ENCODE measurements at places on chromosomes 5 and 9.
A peak's percentile ranks its signal among the peaks of the same experiment; 100 is the strongest.

- DNase-seq = peak; percentile 5
These were observed 32.6 kb downstream of the MAPK9 start for GRCh38 chr5:180259260-180259611.

DNA sequence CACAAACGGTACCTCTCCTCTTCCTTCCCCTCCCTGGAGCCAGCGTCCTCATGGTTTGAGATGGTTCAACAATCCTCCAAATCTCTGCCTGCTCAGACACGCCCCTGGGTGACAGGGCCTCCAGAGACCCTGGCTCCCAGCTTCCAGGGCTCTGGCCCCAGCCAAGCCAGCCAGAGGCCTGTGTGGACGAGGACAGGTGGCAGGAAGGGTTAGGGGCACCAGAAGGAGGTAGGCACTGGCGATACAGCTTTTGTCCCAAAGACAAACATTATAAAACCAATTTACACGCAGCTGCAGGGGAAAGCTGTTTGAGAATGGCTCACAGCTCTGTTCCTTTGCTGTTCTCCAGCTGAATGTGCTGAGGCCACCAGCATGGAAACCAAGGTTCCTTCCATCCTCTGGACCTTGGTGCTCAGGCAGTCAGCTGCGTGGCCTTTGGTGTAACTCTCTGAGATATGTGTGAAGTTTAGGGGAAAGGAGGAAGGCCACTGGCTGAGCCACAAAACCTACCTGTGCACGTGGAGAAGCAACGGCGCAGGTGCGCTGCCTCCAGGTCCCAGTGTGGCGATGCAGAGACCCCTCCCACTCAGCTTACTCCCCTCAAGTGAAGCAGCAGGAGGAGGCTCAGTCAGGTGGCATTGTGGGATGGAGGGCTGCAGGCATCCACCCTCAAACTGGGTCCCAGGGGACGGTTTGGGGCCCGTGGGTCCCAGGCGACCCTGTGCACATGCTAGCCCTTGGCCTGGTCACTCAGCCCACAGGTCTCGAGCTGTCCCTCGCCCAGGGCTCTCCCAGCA, 4.3 kb upstream of the QRFP start:
- DNase-seq = no peak

DNA sequence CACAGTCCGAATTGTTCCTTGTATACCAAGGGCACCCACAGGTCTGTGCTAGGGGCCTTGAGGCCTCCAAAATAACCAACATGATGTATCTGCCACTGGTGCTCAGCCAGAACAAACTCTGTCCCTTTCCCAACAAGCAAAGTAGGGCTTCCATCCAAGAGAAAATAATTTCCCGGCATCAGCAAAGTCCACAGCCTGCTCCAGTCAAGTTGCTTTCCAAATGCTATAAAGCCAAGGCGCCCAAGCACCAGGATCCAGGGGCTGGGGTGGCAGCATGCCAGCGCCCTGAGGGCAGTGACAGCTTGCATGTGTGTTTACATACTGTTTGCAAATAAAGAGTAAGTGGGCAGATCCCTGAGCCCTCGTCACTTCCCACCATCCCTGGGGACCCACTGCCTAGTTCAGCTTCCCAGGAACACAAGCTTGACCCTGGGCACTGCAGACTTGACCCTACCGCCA, 155.9 kb downstream of the ERCC6L2 start:
- DNase-seq = no peak

DNA sequence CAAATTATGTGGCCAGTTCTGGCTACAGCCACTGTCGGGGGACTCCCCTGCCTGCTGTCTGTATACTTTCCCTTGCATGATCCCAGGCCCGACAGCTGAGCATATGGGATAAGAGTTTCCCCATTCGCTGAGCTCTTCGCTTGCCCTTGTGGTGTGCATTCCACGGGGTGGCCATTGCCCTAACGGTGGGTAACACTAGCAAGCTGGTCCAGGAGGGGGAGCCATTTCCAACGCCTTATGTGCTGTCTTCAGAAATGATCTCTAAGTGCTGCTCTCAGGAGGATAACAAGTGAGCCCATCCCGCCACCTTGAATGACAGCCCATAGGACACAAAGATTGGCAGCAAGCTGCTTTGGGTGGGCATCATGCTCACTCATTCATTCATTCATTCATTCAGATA, 190.9 kb downstream of the FSTL4 start:
- DNase-seq = peak; percentile 39

GRCh38 chr5:109327570-109327969, 82.2 kb downstream of the PJA2 start:
- no peak for DNase-seq

- no peak for DNase-seq
These were observed 109.9 kb upstream of the CPEB4 start for GRCh38 chr5:173778152-173778782.

GRCh38 chr9:13478160-13478559, 198.7 kb upstream of the MPDZ start:
- DNase-seq = peak; percentile 17

DNA sequence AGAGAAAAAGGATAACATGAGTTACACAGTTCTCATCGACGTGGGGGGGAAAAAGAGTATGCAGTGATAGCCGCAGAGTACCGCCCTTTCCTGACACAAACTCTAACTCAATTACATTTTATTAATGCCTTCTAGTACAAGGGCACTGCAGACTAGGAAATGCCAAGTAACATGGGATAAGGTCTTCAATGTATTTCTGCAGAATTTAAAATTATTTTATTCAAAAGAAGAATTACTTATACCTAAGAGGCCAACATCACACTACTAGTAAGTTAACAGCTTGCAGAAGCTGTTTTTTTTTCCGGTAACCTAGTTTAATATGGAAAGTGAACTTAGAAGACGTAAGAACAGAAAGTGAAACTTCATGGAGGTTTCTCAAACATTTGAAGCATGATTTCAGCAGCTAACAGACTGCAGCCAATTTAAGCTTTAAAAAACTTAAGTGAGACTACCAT, 3.9 kb downstream of the SETX start:
- DNase-seq = peak; percentile 48

DNA sequence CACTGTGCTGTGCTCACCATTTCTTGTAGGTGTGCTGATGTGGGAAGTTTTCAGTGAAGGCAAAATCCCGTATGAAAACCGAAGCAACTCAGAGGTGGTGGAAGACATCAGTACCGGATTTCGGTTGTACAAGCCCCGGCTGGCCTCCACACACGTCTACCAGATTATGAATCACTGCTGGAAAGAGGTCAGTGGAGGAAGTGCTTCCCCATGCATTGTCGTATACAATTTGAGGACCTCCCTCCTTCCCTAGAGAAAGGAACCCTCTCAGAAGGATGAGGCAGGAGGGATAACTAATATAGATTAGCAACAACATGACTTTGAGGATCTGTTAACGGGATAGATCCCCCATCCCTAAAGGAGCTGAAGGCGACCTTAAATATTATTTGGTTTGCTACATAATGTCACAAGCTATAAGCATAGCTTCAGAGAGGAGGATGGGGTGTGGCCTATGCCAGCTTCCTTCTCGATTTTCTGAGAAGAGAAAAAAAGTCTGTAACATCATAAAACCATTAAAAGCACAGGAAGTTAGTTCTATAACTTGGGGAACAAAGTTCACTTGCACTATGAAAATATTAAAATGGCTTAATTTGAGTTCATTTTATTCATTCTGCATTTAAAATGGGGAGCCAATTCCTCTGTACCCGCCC, 17.0 kb upstream of the CYFIP2 start:
- no peak for DNase-seq

DNA sequence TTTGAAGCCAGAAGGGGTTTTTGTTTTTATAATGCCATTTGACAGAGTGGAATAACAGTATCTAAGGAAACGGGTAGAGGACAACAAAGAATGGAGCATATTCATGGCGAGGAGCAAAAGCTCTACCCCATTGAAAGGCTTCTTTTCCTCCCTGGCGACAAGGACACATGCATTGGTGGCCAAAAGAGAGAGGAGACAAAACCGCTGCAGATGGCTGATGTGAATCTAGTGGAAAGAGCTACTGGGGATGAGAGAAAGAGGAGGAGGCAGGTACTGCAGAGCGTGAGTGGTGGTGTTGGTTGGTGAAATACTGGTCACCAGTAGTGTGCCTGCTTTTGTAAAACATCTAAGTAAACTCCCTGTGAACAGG, 491 bp downstream of the APC start:
- DNase-seq = no peak

DNA sequence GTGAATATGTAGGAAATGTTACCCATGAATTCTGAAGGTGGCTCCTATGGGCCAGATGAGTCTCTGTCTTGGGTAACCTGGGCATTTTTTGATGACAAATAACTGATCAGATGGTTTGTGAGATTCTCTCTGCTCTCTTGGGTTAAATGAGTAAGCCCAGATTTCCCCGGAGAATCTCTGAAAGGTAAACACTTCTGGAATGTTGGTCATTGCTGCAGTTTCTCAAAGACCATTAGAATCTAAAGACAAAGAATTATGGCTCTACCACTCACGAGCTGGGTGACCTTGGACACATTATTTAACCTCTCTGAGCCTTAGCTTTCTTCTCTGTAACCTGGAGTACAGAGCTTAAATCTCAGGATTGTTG, 191.2 kb downstream of the DAB2IP start:
- peak; percentile 78 for DNase-seq

- no peak for DNase-seq
These were observed 408.4 kb downstream of the NTRK2 start for GRCh38 chr9:85077944-85078343.

DNA sequence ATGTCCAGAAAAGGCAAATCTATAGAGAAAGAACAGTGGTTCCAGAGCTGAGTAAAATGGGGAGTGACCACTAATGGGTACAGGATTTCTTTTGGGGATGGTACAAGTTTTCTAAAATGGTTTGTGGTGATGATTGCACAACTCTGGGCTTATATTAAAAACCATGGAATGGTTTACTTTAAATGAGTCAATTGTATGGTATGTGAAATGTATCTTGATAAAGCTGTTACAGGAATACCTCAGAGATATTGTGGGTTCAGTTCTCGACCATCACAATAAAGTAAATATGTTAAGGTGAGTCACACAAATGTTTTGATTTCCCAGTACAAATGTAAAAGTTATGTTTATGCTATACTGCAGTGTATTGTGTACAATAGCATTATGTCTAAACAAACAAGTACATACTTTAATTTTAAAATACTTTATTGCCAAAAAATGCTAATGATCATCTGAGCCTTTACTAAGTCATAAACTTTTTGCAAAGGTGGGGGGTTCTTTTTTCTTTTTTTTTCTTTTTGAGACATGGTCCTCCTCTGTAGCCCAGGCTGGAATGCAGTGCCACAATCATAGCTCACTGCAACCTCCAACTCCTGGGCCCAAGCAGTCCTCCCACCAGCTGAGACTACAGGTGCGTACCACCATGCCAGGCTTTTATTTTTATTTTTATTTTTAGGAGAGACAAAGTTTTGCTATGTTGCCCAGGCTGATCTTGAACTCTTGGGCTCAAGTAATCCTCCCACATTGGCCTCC, 65.9 kb downstream of the SHOC1 start:
- peak; percentile 96 for DNase-seq

GRCh38 chr5:80468131-80468530, 19.8 kb upstream of the FAM151B start:
- peak; percentile 21 for DNase-seq

- DNase-seq = peak; percentile 43
These were observed 561 bp downstream of the DAPK1 start for GRCh38 chr9:87498046-87498810.

DNA sequence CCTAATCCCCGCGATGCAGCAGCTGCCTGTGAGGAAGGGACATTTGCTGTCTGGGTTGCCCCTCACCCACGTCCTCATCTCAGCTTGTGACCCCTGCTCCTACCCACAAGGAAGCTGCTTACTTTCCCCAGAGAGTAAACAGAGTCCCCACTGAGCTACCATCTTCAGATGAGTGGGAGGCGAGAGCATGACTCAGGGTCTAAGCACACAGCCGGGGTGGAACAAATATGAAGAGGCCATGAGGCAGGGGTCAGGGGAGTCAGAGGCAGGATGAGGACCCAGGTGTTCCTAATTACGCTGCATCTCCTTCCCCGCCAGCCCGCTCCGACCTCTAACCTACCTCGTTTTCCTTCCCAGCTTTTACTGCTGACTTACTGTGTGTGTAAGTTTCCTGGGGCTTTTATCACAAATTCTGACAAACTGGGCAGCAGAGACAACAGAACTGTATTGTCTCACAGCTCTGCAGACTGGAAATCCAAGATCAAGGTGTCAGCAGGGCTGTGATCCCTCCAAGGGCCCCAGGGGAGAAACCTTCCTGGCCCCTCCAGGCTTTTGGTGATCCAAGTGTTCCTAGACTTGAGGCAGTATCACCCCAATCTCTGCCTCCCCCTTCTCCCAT, 94.0 kb upstream of the DNAH5 start:
- DNase-seq = peak; percentile 91

GRCh38 chr9:132327537-132327936, 27.2 kb downstream of the SETX start:
- DNase-seq = no peak

DNA sequence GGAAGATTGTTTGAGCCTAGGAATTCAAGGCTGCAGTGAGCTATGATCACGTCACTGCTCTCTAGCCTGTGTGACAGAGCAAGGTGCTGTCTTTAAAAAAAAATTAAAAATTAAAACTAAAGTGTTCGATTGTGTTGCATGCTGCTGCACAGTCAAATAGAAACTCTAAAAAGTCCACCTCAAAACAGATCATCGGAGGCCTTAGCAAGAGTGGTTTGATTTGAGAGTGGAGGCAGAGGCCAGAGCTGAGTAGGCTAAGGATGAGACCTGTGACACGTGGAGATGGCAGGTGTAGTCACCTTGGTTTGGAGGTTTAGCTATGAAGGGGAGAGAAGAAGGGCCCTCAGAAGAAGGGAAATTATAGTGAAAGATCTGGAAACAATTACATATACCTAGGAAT, 2.8 kb upstream of the PTPDC1 start:
- no peak for DNase-seq

DNA sequence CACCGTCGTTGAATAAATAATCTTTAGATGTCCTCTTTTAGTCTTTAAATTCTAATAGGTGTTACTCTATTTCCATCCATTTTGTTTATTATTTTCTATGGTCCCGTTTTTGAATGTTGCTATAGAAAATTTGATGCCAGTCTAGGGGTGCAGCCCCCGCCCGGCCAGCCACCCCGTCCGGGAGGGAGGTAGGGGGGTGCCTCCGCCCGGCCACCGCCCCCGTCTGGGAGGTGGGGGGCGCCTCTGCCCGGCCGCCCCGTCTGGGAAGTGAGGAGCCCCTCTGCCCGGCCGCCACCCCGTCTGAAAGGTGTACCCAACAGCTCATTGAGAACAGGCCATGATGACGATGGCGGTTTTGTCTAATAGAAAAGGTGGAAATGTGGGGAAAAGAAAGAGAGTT, 2372.2 kb upstream of the WWC1 start:
- no peak for DNase-seq

GRCh38 chr5:74122175-74122574, 496.2 kb downstream of the ARHGEF28 start:
- DNase-seq = no peak

- peak; percentile 1 for DNase-seq
These were observed 391.1 kb downstream of the TLE4 start for GRCh38 chr9:79962836-79963235.

Data from iris pigment epithelial cell (primary cell).